ENCODE measurements at places on chromosomes 6 and 20.
A peak's percentile ranks its signal among the peaks of the same experiment; 100 is the strongest.

DNA sequence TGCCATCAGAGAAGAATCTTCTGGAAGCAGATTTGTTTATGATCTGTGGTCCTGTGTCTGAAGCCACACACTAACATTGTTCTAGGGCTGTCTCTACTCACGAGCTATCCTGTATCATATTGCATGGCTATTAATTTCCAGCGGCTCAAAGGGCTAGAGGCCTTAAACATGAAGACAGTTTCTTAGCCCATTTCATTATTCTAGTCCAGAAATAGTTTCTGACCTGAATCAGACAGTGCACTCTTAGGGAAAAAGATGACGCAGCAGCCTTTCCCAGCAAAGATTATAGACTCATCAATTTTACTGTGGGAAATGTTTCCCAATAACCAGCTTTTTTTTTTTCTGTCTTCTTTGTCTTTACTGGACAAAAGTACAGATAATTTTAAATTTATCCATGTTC lies 105.3 kb upstream of the SUPT3H start:
- DNase-seq = peak; percentile 94

- no peak for DNase-seq
These were observed 28.4 kb downstream of the CEBPB start for GRCh38 chr20:50218987-50219435.

DNA sequence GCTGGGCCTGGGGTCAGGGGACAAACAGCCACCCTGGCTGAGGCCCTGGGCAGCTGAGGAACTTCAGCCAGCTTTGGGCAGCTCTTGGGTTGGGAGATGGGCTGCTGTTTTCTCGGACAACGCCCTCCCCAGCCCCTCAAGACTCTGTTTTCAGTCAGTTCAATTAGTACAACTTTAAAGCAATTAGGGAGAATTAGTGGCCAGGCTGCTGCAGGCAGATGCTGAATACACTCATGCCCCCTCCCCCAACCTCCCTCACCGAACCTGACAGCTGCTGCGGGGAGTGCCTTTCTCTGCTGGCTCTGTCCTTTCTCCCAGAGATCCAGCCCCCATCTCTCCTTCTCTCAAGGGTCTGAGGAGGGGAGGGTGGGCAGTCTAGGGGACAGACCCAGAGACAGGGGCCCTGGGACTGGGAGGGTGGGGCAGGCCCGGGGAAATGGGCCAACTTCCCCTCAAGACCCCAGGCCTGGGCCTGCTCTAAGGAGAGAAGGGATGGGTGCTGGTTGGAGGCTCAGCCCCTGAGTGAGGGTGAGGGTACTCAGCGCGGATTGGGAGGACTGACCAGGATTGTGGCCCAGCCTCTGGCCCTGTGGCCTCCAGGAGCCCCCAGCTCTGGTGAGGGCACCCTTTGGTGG lies 17.8 kb upstream of the MYT1 start:
- no peak for DNase-seq

GRCh38 chr6:3737149-3737830 lies 14.2 kb downstream of the PXDC1 start:
- no peak for DNase-seq

- DNase-seq = peak; percentile 77
These were observed 89.1 kb upstream of the PHACTR3 start for GRCh38 chr20:59515013-59515905.

DNA sequence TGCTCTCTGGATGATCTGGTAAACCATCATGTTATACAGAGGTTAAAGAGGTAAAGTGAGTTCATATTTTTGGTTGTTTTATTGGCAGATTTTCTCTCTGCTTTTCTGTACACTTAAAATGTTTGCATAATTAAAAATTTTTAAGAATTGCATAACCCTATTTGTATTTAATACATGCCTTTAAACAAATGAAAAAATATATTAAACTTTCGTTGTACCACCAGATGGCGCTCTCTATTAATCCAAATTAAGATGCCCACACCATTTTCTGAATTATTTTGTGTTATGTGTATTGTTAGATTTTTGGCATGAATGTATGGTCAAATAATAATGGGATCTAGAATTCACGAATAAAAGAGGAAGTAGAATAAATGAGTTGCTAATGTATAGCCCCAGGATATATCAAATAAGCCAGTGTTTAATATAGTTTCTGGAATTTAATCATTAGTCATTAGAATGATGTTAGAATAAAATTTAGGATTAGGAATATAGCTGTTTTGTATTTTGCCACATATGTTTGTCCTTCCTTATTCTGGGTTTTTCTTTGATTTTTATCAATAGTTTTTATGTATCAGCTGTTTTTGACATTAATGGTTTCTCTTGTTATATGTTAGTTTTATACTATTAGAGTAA lies 38.9 kb downstream of the SMAP1 start:
- DNase-seq = peak; percentile 65

DNA sequence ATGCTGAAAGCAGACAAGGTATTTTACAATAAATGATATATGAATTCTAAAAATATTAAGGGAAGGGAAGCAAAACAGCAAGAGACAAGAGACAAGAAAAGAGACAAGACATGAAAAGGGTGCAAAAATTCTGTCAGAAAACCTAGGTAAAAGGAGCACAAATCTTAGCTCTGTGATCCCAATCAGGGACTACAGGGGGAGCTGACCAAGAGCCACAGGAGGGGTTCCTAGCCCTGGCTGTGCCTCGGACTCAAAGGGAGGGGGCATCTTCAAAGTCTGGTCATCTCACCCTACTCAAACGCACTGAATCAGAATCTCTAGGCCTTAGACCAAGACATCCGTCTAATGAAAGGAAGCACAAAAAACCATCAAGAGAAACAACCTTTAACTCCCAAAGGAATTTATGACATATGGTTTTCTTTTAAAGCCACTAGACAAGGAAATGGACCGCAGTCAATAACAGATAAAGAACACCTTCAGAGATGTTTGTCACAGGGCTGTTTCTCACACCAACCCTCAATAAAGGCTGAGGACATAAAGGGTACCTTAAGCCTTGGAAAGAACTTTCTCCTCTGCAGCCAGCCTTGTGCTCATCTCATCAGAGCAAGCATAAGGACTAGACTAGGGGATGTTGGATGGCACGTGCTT lies 130.4 kb upstream of the CDYL start:
- DNase-seq = no peak

- DNase-seq = no peak
These were observed 17.0 kb downstream of the DACT2 start for GRCh38 chr6:168302534-168302933.

- DNase-seq = no peak
These were observed 99.9 kb downstream of the OTOR start for GRCh38 chr20:16848061-16848460.

DNA sequence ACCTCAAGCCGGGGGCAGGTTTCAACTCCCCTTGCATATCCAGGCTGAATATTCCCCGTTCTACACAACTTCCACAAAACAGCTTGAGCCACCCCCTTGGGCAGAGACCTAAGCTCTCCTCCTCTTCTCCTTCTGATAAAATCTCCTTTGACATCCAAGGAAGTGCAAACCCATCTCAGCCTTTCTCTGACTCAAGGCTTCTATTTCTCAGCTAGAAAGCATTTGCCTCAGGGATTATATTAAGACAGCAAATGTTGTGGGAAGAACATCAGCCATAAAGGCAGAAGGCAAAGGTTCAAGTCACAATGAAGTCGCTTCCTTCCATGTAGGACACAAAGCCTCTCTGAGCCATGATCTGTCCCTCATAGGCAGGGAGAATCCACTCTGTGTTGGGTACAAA lies 386.6 kb upstream of the ARID1B start:
- DNase-seq = no peak

- no peak for DNase-seq
These were observed 40.8 kb downstream of the PKIB start for GRCh38 chr6:122651031-122651430.

DNA sequence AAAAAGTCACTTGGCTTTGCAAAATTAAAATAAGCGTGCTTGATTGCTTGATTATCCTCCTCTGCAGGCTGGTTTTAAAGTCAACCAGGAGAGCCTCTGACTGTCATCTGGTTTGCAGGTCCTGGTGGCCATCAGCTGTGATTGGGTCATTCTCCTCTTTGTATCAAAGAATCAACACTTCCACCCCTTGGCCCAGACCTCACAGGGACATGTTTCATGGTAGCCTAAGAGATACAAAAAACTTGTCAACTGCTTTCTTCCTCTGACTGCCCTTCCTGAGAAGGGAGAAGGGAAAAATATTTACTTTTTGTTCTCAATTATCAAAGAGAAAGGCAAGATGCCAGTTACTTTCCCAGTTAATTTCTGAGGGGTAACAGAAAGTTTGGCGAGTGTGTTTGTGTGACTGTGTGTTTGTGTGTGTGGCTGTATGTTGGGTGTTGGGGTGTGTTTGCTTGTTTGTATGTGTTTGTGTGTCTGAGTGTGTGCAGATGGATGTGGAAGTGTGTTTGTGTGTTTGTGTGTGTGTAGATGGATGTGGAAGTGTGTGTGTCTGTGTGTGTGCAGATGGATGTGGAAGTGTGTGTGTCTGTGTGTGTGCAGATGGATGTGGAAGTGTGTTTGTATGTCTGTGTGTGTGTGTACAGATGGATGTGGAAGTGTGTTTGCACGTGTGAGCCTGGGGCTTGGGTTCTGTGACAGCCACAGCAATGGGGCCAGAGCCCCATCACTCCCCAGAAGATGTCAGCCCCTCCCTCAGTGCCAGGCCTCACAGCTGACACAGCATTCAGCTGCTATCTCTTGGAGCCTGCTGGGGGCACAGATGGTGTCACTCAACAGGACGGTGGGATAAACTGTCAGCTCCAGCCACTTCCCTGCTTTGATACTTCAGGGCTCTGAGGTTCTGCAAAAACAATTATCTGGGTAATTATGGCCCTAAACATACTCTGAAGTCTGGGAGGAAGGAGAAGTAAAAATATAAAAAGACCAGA lies 98.6 kb upstream of the RNF24 start:
- no peak for DNase-seq

- no peak for DNase-seq
These were observed 9.3 kb upstream of the HLA-DQB2 start for GRCh38 chr6:32772656-32773055.

GRCh38 chr20:16483024-16483423 lies 90.2 kb downstream of the KIF16B start:
- no peak for DNase-seq

- no peak for DNase-seq
These were observed 100.6 kb downstream of the CRYBG1 start for GRCh38 chr6:106461084-106461483.

- no peak for DNase-seq
These were observed 11.6 kb upstream of the BPIFB4 start for GRCh38 chr20:33067806-33068205.

DNA sequence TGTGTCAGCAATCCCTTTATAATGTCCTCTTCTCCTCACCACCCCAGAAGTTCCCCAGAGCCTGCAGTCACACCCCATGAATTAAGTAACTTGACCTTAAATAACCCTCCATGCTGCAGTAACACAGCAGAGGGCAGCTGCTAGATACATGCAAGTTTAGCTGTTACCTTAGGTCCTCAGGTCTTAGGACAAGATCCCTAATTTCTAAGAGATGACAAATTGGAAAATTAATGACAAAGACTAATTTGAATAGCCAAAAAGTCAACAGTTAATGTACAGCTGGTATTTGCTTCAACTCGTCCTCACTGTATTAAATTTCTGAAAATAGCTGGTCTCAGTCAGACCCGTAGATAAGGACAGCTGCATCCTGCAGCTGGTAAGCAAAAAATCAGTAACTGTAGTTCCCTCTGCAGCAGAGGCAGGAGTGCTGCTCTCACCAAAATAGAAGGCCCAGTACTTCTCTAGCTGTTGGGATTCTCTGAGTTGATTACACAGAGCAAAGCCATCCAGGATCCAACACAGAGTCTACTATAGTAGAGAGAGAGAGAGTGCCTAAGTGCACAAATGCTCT lies 62.4 kb downstream of the TNFRSF21 start:
- DNase-seq = no peak

GRCh38 chr6:22471132-22471690 lies 98.2 kb upstream of the HDGFL1 start:
- no peak for DNase-seq

DNA sequence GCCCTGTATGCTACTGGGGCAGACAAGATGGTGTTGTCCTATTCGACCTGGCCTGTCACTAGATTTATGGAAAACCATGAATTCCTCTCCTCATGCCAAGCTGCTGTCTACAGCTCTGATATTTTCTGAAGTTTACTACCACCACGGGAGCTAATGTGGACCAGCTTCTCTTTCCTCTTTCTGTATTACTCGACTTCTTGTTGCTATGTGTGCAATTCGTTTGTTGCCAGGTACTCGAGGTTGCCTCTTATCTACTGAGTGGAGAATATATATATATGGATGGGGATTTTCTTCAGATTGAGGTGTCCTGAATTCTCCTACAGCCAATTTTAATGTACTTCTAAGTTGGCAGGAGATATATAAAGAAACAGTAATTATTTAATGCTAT lies 34.7 kb downstream of the MAN1A1 start:
- no peak for DNase-seq

DNA sequence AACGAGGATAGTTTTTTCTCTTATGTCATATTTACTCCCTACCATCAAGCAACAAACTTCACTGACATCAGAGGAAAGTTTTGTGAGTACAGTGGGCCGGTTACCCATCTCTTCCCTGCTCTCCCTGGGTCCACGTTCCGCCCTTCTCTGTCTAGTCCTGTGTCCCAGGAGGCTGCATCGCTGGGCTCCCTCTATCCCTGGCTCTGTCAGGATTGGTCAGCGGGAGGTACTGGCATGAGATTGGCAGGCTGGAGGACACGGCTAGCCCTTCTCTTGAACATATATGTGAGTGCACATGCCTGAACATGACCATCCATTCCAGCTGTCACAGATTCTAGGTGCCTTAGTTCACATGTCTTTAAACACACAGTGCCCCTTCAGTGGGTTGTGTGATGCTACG lies 30.3 kb upstream of the TMEM181 start:
- no peak for DNase-seq

- no peak for DNase-seq
These were observed 52.4 kb downstream of the SYNJ2 start for GRCh38 chr6:158033751-158034702.

- DNase-seq = no peak
These were observed 17.7 kb upstream of the MAP3K7 start for GRCh38 chr6:90604546-90604945.

- DNase-seq = no peak
These were observed 61.7 kb downstream of the MRPL14 start for GRCh38 chr6:44065443-44066140.

GRCh38 chr20:46401478-46401860 lies 4.9 kb downstream of the ELMO2 start:
- no peak for DNase-seq

DNA sequence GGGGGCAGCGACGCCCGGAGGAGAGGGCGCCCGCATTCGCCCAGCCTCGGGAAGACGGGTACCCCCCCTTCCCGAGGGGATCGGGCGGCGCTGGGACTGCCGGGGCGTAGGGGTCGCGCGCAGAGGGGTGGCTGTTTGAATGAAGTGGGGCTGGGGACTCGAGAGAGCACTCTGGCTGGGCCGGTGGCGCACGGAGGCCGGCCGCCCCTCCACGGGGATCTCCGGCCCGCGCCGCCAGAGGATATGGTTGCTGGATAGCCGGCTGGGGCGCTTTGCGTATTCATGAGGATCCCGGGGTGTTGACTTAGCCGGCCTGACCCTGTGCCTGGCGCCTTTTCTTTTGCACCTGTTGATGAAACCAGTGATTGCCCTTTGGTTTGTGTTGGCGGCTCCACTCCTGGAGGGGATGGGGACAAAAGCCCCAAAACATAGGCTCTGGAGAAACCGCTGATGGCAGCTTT lies 469 bp downstream of the SYNJ2 start:
- peak; percentile 66 for DNase-seq

Data from ELR (cell line).